ENCODE measurements at places on chromosomes 2 and 18.

- DNase-seq: no peak
Measured at GRCh38 chr18:55494899-55495298, 93.1 kb downstream of the TCF4 start.

DNA sequence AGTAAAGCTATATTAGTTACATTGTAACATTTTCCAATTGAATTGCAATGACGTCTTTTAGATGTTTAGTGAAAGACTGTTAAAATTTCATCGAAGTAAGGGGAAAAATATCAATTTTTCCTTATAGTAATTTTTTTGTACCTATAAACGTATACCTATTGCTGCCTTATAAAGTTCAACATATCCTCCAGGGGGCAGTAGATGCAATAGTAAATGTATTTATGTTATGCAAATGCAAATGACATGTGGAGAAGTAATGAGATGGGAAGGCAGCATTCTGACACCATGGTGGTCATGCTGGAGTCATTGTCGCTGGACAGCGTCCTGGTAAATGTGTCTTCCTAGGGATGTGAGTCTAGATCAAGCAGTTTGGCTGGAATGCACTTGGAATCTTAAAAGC is 38.7 kb downstream of the MSTN start:
- DNase-seq: peak; percentile 55

DNA sequence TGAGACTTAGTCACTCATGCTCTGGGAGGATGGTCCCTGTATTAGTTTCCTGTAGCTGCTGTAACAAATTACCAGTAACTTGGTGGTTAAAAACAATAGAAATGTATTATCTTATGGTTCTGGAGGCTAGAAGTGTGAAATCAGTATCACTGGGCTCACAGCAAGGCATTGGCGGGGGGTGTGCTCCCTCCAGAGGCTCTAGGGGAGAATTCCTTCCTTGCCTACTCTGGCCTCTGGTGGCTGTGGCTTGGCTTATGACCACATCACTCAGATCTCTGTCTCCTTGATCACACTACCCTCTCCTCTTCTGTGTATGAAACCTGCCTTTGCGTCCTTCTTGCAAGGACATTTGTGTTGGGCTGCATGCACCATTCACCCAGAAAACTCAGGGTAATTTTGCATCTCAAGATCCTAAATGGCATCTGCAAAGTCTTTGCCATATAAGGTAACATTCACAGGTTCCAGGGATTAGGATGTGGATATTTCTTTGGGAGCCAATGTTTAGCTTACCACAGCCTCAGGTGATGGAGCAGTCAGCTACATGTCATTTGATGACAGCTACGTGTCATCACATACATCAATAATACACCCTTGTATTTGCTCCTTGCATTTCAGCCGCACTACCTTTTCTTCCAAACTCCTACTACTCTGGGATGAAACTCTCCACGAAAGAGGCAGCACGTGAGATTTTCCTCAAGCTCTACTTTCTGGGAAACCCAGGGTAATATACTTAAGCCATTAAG is 49.6 kb upstream of the POU3F3 start:
- no peak for DNase-seq

GRCh38 chr18:67705748-67706147 is 189.2 kb upstream of the DSEL start:
- no peak for DNase-seq

DNA sequence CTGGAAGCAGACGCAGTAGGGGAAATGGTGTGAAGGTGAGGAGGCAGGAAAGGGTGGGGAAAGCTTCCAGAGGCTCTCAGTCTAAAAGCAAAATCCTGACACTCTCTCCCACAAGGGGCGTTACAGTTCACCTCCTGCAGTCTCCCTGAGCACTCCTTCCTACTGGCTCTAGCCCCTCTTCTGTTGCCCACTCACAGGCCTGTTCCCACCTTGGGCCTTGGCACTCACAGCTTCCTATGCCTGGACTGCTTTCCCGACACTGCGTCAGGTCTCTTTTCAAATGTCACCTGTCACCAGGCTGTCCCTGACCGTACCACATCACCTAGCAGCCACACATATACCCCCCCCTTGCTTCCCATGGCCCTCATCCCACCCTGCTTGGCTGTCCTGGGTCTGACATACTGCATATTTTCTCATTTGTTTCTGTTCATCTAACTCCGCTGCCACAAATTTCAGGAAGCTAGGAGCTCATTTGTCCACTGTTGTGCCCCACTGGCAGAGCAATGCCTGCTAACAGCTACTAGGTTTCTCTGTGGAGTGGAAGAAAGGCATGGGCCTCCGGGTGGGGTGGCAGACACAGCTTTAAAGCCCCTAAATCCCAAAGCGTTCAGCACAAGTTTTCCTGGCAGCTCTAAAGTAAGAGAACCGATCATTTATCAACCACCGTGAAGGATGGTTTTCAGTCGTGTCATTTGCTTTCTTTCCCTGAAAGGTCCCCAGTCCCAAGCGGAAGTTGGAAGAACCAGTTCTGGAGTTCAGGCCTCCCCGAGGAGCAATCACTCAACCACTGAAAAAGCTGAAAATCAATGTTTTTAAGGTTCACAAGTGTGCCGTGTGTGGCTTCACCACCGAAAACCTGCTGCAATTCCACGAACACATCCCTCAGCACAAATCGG is 118.8 kb downstream of the ZNF532 start:
- DNase-seq: no peak

Data from SW 1271 (cell line).